Progenitor cell of endocrine pancreas (in vitro differentiated cells): ENCODE measurements at places on chromosomes 2 and 18.

DNA sequence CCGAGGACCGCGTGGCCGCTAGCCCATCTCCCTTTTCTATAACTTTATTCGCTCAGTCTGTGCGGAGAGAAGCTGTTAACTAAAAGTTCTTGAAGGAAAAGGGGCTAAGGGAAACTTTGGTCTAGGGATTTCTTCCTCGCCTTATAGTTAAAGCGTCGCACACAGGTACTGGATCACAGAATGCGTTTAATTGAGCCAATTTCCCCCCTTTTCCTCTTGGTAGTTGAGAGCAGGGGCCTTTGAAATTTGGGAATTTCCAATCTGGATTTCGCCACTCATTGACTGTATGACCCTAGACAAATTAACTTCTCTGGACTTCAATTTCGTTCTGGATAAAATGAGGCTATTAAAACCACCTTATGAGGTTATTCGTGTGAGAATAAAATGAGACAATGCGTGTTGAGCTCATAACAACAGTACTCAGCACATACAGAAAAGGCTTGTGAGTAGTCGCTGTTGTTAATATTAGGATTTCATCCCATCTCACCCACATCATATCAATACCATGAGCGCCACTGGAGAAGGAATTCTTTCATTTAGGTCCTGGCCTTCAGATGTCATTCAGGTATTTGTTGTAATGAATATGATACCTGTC is 763 bp upstream of the OLA1 start:
- no peak for DNase-seq

- DNase-seq = peak; percentile 44
These were observed 112.5 kb upstream of the SLC38A11 start for GRCh38 chr2:165067643-165068486.

DNA sequence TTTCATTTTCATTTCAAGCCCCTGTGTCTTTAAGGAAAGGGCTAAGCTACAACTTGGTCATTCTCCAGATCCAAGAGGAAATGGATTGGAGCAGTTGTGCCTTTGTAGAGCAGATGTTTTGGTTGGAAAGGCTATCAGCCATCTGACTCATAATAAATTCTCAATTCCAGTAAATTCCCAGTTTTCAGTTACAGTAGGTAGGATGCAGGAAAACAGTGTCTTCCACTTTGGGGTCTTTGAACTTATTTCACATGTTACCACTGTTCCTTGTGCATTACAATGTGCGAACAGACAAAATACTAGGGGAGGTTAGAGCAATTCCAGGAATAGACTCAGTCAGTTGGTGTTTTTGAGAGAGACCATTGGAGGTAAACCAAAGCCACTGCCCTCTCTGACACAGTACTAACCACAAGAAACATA is 211.9 kb downstream of the BABAM2 start:
- DNase-seq = no peak

DNA sequence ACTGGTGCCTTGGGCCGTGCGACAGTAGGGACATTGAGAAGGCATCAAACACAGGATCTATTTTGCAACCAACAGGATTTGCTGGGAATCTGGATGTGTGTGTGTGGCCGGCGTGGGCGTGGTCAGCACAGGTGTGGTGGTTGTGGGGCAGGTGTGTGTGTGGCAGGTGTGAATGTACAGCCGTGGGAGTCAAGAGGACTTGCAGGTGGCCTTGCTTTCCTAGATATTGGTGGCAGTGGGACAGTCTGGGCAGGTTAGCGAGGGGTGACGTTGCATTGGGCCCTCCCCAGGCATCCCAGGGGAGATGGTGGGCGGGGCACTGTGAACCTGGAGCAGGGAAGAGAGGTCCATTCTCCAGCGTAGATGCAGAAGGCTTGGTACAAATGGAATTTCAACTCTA is 3.2 kb upstream of the LIMS2 start:
- no peak for DNase-seq

DNA sequence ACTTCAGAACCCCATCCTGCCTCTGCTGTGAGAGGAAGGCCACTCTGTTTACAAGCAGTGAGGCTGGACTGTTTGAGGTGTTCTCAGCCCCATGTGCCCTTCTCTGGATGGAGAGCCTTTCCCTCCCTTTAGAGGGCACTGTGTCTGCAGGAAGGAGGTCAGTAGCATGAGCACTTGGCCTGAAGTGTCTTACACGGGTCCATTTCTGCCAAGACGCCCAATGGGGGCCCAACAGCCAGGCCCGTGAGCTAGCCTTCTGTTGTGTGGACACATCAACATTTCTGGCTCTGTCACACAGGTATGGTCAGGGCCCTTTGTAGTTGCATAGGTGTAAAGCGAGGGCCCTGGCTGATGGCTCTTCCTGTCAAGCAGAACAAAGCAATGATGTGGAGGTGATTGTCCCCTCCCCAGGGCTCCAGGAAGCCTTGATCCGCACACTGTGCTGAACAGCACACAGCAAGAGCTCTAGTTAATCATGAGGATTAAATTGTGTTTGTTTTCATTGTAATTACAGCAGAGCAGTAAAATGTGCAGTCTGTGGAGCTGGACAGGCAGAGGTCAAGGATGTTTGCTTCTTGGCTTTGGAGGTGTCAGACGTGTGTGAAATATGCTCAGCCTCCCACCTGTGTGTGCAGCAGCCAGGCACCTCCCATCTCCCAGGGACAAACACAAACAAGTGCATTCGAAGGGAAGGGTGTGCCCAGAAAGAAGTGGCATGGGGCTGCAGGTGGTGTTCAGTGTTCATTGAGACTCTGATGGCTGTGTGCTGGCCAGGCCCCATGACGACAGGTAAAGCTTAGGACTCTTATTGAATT is 132.1 kb downstream of the SH3RF3 start:
- DNase-seq = no peak

- DNase-seq = no peak
These were observed 156.2 kb downstream of the WDSUB1 start for GRCh38 chr2:159130302-159130701.

DNA sequence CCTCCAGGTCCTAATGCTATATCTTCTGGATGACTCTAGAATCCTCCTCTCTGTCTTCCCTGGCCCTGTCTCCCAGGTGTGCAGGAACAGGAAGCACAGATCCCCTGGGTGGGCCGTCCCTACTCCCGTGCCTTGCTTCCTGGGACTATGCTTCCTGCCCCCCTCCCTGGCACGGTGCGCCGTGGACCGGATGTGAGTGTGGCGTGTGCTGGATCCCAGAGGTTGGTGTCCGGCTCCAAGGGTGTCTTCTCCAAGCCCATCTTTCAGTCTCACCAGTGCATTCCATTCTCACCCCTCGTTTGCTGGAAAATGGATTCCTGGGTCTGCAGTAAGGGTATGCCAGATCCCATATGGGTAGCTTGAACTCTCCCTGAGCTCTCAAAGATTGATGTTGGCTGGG is 144.4 kb upstream of the TWIST2 start:
- no peak for DNase-seq

DNA sequence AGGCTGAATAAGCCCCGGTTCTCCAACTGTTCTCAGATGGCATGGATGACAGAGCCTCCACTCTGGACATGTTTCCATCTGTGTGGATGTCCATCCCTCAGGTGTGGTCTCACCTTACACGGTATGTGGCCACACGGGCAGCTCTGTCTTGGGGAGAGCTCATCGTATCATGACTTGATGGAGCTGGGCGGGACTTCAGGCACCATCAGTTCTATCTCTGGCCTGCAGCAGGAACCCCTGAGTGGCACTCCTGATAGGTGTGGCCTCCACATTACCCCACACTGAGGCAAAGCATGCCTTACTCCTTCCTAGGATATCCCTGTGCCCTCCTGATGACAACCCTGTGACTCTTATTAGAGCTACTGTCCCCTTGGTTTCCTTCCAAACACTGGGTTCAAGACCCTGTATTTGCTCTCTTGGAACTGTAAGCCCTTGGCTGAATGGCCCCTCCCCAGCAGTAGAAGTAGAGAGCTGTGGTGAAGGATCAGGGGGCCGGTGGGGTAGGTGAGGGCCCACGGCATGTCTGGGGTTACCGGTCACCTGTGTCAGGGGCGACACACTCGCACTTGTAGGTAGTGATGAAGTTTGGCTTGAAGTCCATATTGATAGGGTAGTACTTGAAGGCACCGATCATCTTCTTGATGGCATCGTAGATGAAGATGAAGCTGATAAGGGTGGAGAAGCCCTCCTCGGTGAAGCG is 48.2 kb downstream of the MTHFD2 start:
- DNase-seq = no peak

GRCh38 chr2:44169155-44169898 is 652 bp downstream of the PPM1B start:
- peak; percentile 36 for DNase-seq

DNA sequence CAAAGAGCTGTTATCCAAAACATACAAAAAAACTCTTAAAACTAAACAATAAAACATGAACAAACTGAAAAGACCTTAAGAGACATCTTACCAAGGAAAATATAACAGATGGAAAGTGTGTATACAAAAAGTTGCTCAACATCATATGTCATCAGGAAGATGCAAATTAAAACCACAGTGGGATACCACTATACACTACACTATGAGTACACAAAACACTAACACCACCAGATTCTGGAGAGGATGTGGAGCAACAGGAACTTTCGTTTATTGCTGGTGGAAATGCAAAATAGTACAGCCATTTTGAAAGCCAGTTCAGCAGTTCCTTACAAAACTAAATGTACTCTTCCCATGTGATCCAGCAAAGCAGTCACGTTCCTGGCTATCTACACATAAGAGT is 221.4 kb downstream of the CMPK2 start:
- DNase-seq = no peak
